ENCODE measurements at places on chromosomes 11 and 22.

DNA sequence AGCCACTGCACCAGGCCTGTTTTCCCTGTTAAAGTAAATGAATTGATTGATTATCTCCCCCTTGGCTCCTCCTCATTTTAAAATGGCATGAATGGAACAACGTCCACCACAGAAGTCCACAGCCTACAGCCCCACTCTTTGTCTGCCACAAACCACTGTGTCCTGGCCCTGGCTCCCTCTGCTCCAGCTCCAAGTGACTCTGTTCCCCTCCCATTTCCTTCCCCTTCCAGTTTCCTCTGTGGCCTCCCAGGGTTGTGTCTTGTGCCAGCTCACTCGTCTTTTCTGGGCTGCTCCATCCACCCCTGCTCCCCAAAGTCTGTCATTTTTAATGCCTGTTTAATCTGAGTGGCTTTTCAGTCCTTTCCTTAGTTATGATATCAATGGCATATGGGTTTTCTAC is 52.4 kb upstream of the CD5 start:
- no peak for DNase-seq

- no peak for DNase-seq
Observed at GRCh38 chr11:134048028-134048427, 20.8 kb upstream of the JAM3 start.

DNA sequence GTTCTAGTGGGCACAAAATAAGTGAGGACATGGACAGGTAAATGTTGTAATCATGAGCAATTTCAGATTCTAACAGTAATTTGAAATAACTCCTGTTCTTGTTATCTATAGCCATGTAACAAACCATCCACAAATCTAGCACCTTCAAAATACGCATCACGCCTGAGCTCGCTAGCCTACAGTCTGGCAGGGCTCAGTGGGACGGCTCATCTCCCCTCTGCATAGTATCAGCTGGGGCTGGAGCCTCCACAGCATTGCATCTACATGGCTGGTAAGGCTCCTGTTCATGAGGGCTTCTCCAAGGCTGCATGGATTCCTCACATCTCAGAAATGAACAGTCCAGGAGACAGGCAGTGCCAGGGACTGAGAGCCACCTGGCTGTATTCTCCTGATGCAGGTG is 112.6 kb downstream of the KCNQ1 start:
- no peak for DNase-seq

DNA sequence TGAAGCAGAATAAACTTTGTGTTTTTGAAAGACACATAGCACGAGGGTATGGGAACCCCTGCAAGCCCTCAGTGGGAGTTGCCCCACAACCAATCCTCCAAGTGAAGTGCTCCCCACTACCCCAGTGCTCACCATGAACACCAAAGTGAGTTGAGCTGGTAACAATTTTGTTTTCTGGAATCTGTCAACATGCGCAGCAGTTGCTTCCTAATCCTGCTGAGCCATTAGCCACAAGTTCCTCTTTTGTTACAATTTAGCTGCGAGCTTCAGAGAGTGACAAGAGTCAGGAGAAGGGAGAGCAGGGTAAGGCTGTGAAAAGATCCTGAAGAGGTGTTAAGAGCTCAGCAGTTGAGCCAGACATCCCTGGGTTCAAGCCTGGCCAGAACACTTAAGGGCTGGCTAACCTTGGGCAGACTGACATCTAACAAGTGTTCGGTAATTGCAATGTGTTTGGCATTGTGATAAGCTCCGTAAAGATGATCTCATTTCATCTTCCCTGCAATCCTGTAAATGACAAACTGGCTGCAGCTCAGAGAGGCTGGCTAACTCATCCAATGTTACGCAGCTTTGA is 24.1 kb upstream of the ASPHD2 start:
- peak; percentile 45 for DNase-seq

Data from tongue (tissue), 3 donors.